Glomerular endothelial cell (primary cell): ENCODE measurements at places on chromosomes 2 and 18. TPM values are rescaled to one million over a fixed set of nuclear protein-coding genes. Genes with fewer than 3 reads are reported as not detected.

DNA sequence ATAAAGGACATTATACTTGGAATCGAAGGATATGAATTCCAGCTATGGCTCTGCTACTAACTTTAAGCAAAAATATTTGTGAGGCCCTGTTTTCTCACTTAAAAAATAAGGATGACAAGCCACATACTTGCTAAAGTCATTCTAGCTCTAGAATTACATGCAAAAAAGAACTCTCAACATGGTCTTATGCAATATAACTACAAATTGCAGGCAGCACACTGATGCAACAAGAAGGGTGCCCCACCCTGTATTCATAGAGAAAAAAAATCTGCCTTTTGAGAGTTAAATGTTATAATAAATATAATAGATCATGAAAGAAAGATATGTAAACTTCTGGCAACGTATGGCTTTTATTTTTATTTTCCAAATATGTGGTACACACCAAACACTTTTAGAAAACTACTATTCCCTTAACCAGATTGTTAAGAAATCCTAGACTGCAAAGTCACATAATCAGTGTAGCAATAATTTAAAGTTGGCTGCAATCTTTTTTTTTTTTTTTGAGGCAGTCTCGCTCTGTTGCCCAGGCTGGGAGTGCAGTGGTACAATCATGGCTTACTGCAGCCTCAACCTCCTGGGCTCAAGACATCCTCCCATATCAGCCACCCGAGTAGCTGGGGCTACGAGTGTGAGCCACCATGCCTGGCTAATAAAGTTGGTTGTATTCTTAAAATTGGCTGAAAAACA, 40.2 kb upstream of the WDSUB1 start:
- no peak for DNase-seq

DNA sequence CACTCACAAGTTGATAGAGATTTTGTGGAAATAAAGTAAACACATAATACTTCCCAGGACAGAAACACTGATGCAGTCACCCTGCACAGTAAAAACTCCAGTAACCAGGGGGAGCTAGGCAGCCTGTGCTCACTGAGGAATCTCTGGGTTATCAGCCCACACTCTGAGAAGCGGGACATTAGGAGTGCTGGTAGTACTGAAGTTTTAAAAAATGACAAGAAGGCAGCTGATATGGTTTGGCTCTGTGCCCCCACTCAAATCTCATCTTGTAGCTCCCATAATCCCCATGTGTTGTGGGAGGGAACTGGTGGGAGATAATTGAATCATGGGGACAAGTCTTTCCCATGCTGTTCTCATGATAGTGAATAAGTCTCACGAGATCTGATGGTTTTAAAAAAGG, 31.4 kb downstream of the KCTD1 start:
- no peak for DNase-seq

NEU2 gene
- not detected in 2 replicates for total RNA-seq

- DNase-seq, result no peak
These were observed 52.6 kb upstream of the PEX13 start for GRCh38 chr2:60964651-60965498.

GRCh38 chr2:224722250-224722649, 6.1 kb upstream of the CCDC195 start:
- DNase-seq, result no peak

ZDBF2 gene
- total RNA-seq, result 6.3 and 8.2 TPM in 2 replicates

CD8A gene
- total RNA-seq, result not detected in 2 replicates

TOGARAM2 gene
- total RNA-seq, result not detected in 2 replicates

GRCh38 chr2:109196081-109196875, 67.3 kb downstream of the SH3RF3 start:
- no peak for DNase-seq

- no peak for DNase-seq
These were observed 31.9 kb downstream of the UXS1 start for GRCh38 chr2:106161938-106162820.

ZBTB7C gene
- 0.06 and 0.34 TPM in 2 replicates for total RNA-seq

- DNase-seq, result no peak
These were observed 50.1 kb downstream of the THUMPD2 start for GRCh38 chr2:39728941-39729351.

NPPC gene
- total RNA-seq, result 0.82 TPM in 1 of 2 replicates, not detected in the other

GRCh38 chr2:239964399-239965185, 60.5 kb downstream of the NDUFA10 start:
- DNase-seq, result no peak

DNA sequence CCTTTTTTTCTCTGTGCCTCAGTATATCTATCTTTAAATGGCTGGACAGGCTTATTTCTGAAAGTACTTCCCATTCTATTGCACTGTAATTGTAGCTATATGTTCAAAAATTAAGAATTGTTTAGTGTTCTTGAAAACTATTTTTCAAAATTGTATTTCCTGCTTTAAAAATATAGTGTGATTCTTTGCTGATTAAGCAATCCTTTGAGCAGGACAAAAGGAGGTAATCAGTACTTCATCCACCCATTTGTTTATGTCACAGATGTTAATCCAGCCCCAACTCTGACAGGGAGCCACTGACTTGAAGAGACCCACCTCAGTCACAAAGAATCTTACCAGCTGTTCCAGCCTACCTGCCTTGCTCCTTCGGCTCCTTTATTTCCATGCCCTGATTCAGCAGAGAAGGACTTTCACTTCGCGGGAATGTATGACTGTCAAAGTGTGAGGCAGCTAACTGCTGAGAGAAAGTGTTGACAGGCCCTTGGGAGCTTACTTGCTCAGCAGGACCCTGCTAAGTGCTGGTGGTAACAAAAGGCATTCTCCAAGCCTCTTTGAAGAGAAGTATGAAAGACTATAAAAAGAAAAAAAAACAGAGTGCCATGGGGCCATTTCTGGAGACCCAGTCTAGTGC, 393.3 kb upstream of the CYRIA start:
- no peak for DNase-seq

DNA sequence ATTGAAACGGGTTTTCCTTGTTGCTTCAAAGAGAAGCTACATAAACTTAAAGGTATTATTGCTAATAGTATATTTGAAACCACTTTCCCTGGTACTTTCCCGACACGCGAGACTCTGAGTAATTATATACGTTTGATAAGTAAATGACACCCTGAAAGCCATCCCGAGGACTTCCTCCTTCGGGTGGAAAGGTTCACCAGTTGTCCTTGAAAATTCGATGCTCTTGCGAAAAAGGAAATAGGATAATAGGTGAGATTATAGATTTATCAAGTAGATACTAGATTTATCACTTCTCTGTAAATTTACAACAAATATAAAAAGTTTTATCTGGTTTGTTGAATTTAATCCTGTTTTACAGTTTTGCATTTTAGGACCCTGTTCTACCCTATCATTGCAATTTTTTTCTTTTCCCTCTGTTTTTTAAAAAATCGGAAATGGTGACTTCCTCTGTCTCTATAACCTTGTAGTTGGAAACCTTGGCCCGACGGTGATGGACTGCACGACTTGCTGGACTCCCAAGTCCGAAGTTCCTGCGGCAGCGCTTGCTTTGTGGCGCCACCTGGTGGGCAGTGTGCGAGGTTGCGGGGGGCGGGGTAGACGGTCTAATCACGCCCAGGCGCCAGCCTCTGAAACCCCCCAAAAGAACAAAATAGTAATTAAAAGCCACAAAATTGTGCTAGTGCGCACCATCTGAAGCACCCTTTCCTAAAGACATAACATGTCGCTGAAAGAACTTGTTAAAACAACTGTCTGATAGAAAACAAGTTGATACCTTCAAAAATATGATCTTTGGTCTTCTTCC, 972 bp upstream of the DLX2 start:
- DNase-seq, result no peak
